ENCODE measurements at places on chromosomes 2 and 18. TPM values are rescaled to one million over a fixed set of nuclear protein-coding genes. Genes with fewer than 3 reads are reported as not detected.

FAP gene
- total RNA-seq = 171 TPM

GRCh38 chr2:224957540-224958461 lies 84.5 kb downstream of the DOCK10 start:
- DNase-seq = no peak
- H3K36me3 ChIP-seq = no peaks in the 10 kb centered on the region
- H3K4me3 ChIP-seq = no peak overlapping the region
- peaks cover 23% of the 10 kb centered on the region for H3K4me1 ChIP-seq
- H3K27ac ChIP-seq = no peak overlapping the region

DNA sequence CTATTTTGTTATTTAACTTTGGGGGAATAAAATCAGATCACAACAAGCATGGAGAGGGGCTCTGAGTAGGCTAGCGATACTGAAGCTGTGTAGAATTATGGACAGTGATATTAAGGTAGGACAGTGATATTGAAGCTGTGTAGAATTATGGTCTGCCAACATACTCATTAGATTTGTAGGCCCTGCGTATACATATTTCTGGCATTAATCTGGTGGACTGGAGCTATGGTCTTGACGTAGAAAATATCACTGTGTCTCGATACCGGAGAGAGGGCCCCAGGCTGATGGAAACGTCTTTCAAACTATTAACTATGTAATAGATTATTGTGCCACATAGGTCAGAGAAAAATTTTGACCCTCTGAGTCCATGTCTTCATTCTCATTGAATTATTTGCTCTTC lies 511.4 kb downstream of the ADCYAP1 start:
- no peaks in the 10 kb centered on the region for H3K36me3 ChIP-seq
- DNase-seq = no peak
- H3K27me3 ChIP-seq = peaks cover 2% of the 10 kb centered on the region
- no peak overlapping the region for H3K27ac ChIP-seq

DNA sequence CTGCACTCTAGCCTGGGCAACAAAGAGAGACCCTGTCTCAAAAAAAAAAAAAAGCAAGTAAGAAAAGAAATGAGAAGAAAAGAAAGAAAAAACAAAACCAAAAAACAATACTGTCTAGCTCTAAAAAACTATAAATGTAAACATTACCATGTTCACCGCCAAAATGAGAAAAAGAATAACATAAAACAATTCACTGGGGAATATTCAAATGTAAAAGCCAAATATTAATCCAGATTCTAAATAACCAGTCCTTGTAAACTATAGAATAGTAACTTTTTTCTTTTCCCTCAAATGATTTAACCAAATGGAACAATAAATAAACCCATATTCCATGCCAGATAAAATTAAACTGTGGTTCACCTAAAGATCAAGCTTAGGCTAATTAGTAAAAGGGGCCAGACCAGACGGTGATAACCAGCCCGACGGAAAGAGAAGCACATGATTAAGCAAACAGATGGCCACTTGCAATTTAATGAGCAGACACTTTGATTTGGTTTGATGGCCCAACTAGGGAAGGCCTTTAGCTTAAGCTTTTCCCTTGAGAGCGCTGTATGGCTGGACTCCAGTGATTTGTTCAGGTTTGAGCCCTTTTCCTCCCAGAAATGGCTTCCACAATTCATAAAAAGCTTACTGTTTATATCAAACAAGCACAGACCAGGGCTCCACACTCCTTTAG lies 39.4 kb upstream of the ZNF397 start:
- no peak overlapping the region for H3K4me3 ChIP-seq
- H3K27me3 ChIP-seq = no peaks in the 10 kb centered on the region
- no peak for DNase-seq
